Foreskin keratinocyte (primary cell): ENCODE measurements at places on chromosomes 12 and 14.

GRCh38 chr14:54106661-54107377, 150.2 kb upstream of the BMP4 start:
- DNase-seq = peak; percentile 68

- no peak for DNase-seq
Measured at GRCh38 chr14:69693145-69693544, 73.8 kb upstream of the SRSF5 start.

GRCh38 chr12:59452259-59452658, 143.6 kb upstream of the SLC16A7 start:
- DNase-seq = peak; percentile 64

GRCh38 chr14:34425095-34425851, 36.8 kb downstream of the SPTSSA start:
- peak; percentile 29 for DNase-seq

DNA sequence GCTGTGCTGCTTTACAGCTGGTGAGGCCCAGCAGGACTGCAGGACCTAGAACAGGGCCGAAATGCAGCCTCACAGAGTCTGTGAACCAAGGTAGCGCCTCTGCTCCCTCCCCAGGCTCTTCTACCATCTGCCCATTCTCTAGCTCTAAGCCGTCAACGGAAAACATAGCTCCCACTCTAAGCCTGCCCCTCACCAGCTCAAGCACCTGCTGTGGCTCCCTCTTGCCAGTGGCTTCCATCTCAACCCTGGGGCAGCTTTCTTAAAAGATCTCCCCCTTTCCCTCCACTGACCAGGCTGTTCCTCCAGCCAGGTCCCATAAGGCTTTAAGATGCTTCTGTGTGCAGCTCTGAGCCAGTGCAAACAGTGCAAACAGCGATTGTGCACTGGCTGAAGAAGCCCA, 61.3 kb downstream of the RFLNA start:
- no peak for DNase-seq

DNA sequence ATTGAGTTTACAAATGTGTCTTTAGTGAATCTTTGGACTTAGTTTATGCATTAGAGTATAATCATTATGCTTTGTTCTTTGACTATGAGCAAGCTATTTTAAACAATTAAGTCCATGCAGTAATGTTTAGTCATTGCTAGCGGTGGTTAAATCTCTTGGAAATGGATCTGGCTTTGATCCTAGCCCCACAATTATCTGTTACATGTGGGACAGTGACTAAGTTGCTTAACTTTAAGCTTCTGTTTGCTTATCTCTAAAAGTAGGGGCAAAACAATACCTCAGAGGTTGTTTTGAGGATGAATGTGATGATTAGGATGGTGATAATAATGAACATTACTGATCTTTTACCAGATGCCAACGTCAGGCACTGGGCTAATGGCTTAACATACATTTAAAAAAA, 124.2 kb downstream of the NPAS3 start:
- peak; percentile 30 for DNase-seq

GRCh38 chr12:8559676-8560075, 19.0 kb upstream of the CLEC4E start:
- DNase-seq = no peak

GRCh38 chr14:28059254-28059653, 707.3 kb upstream of the FOXG1 start:
- no peak for DNase-seq

DNA sequence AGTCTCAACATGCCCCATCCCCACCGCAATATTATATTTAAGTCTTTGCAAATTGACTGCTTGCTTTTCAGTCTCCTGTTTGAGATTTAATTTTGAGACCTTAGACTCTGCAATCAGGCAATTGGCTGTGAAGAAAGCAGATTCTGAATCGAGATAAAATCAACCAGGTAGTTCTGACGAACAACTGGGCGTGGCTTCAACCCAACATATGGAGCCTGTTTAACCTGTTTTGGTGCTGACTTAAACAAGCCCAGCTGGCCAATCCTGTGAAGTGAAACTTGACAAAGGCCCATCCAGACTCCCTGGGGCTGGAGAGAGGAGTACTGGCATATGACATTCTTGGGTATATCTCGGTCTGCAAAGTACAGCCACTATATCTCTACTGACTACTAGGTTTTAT, 9.8 kb upstream of the CIPC start:
- peak; percentile 86 for DNase-seq

- DNase-seq = no peak
Measured at GRCh38 chr12:62848418-62848817, 86.5 kb downstream of the PPM1H start.

DNA sequence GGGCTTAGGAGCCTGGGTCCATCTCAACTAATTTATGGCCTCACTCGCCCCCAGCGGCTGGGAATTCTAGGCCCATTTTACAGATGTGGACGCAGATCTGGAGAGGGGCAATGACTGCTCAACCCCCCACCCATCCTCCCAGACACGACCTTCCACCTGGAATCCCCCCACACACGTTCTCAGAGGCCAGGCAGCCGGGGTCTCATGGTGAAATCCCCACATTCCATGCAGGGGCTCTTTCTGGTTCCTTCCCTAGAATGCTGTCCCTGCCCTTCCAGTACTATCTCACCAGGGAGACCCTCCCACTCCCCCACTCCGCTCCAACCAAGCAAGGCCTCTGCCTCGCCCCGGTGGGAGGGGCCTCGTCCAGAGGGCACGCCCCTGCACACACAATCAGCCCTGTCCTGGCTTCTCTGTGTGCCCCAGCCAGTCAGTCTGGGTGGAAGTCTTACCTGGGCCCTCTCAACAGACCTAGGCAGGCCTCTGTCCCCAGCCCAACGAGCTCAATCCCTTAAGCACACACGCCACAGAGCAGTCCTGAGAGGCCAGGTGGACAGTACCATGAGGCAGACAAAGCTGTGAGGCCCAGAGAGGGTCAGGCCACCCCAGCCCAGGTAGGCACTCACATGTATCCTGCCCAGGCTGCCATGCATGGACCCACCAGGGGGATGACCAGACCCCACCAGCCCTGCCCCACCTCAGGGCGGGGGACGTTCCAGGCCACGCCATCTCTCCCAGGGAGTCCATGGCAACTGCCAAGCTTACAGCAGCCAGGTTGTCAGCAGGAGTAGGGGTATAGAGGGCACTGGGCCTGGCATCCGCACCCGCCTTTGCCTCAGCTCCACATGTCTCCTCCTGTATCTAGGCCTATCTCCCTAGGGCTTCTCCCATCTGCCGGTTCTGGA, 1.3 kb upstream of the ANKRD9 start:
- DNase-seq = no peak

GRCh38 chr14:32941668-32942065, 3.0 kb downstream of the NPAS3 start:
- no peak for DNase-seq

DNA sequence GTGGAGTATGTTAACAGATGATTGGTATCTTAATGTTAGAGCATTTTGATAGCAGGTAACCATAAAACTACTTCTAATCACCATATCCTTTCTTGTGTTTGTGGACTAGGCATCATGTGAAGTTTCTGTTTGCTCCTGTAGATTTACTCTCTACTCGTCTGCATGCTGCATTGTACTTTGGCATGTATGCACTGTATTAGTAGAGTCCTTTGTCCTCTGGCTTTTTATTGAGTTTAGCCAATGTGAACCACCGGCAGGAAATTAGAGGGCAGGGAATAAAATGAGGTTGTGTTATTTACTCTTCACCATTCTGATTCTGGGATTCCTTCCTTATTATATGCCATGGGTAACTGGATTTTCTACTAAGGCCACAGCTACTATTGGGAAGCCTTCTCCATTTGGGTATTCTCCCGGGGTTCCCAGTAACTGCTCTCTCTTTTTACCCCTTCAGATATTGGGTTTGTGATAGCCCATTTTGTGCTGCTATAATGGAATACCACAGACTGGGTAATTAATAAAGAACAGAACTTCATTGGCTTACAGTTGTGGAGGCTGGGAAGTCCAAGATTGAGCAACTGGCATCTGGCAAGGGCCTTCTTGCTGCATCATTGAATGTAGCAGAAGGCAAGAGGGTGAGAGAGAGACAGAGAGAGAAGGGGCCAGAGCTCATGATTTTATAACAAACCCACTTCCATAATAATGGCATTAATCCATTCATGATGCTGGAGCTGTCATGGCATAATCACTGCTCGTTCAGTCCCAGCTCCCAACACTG, 22.4 kb downstream of the FAM177A1 start:
- DNase-seq = no peak

DNA sequence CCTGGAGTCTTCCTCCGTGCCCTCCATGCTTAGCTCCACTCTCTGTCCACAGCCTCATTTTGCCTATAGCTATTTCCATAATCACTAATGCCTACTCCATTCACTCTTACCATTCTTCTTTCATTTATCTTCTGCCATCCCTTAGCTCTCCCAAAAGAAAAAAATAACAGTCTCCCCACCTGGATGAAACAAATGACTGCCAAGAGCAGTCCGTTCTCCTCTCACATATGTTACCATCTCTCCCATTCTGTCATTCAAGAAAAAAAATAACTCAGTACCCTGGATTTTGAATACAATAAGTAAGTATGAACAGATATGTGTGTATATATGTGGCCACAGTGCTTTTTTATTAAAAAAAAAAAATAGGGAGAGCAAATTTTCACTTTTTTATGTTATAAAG, 13.2 kb downstream of the DUSP16 start:
- no peak for DNase-seq

- DNase-seq = no peak
Measured at GRCh38 chr12:99609455-99610181, 37.9 kb upstream of the GARIN6 start.

DNA sequence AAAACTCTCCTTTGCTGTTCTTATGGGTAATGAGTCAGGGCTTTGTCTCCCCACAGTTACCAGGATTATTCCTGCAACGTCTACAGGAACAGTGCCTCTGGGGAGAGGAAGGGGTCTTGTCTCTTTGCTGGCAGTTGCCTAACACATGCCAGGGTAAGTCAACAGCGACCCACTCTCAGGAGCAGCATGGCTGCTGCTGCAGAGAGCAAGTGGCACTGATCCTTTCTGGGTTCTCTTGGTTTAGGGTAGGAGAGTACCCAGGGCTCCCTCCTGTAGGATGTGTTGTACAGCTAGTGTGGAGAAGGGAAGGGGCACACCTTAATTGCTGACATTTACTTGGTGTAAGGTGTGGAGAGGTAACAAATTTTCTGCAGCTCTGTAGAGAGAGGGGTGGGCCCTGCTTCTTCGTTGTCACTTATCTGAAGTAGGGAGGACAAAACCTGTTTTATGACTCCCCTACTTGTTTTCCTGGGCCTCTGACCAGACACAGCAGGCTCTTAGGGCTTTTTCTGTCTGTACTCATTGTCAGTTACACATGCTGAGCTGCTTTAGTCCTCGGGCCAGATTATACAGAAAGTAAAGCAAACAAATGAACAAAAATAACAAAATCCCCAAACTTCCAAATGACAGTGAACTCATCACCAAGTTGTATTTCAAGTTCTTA, 168.2 kb downstream of the ACSS3 start:
- no peak for DNase-seq

GRCh38 chr12:26696613-26697092, 136.3 kb downstream of the ITPR2 start:
- no peak for DNase-seq

GRCh38 chr12:107145397-107145796, 52.0 kb upstream of the CRY1 start:
- peak; percentile 25 for DNase-seq

DNA sequence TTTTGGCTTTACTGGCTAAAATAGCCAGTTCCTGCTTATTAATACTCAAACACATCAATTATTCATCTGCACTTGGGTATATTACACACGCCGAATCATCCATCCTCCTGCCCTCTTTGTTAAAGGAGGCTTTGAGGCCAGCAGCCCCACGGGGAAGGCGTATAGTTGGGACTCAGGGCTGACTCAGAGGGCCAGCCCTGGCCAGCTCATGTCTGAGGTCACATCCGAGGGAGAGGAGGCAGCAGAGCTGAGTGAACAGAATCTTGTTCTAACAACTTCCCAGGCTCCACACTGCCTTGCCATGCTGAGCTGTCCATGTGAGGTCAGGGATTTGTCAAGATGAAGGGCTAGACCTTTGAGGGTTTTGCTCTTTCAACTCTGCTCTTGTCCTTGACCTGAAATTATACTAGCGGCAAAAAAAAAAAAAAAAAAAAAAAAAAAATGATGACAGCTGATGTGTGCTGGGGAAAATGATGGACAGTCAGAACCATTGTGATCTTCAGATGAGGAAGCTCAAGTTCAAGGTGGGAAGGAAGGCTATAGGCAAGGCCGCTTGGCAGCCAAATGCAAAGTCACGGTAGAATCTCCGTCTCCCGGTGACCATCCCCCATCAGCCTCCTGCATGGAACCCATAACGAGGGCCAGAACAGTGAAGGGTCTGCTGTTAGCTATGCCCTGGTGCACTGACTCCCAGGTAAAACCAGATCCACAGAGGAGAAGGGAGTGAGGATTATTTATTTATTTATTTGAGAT, 12.5 kb upstream of the MARK3 start:
- peak; percentile 94 for DNase-seq

DNA sequence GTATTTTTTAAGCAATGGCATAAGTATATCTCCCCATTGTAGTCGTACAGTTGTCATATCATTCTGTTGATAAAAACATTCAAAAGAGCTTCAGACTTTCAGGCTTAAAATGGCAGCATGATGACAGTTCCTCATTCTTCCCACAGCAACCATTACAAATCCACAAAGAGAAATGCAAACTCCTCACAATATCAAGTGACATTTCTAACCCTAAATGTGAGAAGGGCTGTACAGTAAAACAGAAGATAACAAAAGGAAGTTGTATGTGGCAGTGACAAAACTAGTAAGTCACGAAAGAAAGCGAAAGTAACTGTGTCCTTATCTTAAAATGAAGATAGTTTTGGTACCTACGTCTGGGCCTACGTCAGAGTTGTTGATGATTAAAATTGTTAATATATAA, 46.7 kb downstream of the GXYLT1 start:
- no peak for DNase-seq

- peak; percentile 37 for DNase-seq
Measured at GRCh38 chr12:62260733-62261683, 804 bp downstream of the USP15 start.

DNA sequence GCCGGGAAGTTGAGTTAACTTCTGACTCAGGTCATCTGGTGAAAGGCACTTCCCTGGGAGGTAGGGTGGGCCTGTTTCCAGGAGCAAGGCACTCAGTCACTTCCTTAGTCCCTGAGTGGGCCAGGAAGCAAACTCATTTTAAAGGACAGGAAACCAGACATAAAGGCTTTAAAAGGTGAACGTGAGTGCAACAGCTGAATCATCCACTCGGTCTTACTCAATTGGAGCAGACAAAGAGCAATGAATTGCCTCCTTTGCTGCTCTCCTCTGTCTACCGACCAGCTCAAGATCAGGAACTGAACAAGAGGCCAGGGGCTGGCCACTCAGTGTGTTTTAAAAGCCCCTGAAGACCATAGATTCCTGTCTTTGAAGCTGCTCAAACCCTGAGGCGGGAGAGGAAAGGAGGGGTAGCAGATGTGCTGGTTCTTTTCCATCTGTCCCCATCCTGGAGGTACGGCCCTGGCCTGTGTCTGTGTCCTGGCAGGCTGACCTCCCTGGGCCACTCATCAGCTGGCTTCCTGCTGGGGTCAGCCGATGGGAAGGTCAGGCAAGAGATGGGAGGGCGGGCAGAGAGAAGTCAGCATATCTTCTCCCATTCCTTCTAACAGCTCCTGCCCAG, 148.9 kb downstream of the PPM1H start:
- peak; percentile 87 for DNase-seq

- no peak for DNase-seq
Measured at GRCh38 chr14:50906326-50907065, 34.6 kb downstream of the ABHD12B start.
